Activated CD4-positive, alpha-beta T cell treated with anti-CD3 and anti-CD28 coated beads, Interleukin-2, Interleukin-4, amounts not matched to agents 100 ng/mL and 50 ng/mL, durations not matched to agents 16 hours and 8 hours (primary cell): ENCODE measurements at places on chromosomes 16 and 17.

GRCh38 chr17:80872001-80872500 is 119.6 kb upstream of the CHMP6 start:
- no peak for DNase-seq

- no peak for DNase-seq
Measured at GRCh38 chr16:971981-972315, 1.2 kb upstream of the LMF1 start.

DNA sequence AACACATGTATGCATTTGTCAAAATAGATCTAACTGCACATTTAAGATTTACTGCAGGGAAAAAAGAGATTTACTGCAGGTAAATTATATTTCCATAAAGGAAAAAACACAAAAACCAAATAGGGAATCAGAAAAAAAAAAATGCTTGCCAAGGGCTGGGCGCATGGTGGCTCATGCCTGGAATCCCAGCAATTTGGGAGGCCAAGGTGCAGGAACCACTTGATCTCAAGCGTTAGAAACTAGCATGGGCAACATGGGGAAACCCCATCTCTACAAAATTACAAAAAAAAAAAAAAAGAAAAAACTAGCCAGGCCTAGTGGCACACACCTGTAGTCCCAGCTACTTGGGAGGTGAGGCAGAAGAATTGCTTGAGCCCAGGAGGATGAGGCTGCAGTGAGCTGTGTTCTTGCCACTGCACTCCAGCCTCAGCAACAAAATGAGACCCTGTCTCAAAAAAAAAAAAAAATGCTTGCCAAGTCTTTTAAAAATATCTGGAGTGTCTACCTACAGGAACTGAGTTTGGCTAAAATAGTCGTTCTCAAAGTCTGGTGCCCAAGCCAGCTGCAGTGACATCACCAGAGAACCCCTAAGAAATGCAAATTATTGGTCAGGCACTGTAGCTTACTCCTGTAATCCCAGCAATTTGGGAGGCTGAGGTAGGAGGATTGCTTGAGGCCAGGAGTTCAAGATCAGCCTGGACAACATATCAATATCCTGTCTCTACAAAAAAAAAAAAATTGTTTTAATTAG is 17.5 kb downstream of the TRIM25 start:
- DNase-seq: no peak

DNA sequence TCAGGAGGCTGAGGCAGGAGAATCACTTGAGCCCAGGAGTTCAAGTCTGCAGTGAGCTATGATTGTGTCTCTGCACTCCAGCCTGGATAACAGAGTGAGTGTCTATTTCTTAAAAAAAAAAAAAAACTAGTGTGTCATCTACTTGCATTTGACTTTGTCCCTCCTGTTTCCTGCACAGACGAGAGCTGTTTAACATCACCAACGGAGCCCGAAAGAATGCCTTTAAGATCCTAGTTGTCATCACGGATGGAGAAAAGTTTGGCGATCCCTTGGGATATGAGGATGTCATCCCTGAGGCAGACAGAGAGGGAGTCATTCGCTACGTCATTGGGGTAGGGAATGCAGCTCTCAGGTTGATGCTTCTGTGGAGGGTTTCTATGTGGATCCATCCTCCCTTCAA is 13.4 kb downstream of the ITGAM start:
- no peak for DNase-seq

- peak; percentile 41 for DNase-seq
Measured at GRCh38 chr17:81924557-81925532, 2.7 kb downstream of the MAFG start.
